ENCODE measurements at places on chromosomes 6 and 20. TPM values are rescaled to one million over a fixed set of nuclear protein-coding genes. Genes with fewer than 3 reads are reported as not detected.

The BNIP5 gene
- not detected for total RNA-seq

The KIF13A gene
- 34.6 TPM for total RNA-seq

The COL9A3 gene
- total RNA-seq: 6.2 TPM

The OCSTAMP gene
- not detected for total RNA-seq
